ENCODE measurements at places on chromosomes 2 and 18.

- no peak for DNase-seq
Observed at GRCh38 chr2:60002183-60002867, 551.1 kb downstream of the BCL11A start.

GRCh38 chr2:16178551-16179130, 238.3 kb downstream of the MYCN start:
- DNase-seq = no peak

- DNase-seq = no peak
Observed at GRCh38 chr2:134253117-134253704, 661 bp upstream of the MGAT5 start.

- DNase-seq = no peak
Observed at GRCh38 chr2:104859291-104859765, 5.4 kb downstream of the POU3F3 start.

DNA sequence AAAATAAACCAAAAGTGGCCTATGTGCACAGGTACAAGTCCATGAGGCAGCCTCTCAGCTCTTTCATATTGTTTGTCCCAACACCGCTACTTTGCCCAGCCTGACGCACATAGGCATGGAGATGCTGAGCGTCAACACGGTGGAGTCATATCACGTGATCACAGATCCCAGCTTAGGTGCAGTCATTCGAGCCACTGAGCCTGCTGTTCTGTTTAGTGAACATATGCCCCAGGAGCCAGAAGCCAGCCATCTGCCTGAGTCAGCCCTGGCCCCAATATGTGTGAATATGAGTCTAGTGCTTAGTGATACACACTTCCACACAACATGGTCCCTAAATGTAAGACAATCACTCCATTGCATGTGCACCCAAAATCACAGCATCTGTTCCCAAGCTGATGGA, 88.2 kb upstream of the LCLAT1 start:
- DNase-seq = no peak

DNA sequence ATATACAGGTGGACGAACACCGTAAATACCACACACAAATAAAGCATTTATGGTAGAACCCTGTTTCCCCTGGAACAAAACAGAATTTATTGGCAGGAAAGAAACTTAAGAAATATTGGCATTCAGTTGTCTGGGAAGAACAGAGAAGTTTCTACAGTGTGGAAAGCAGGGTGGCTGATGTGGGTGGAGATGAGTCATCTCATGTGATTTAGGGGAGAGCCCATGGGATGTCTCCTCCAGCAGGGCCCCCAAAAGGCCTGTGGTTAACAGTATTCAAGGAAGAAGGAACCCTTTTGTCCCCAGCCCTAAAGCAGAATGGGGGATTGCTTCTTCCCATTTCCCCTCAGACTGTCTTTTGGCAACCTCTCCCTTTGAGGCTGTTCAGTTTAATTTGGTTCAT, 24.2 kb downstream of the SIX3 start:
- DNase-seq = no peak

DNA sequence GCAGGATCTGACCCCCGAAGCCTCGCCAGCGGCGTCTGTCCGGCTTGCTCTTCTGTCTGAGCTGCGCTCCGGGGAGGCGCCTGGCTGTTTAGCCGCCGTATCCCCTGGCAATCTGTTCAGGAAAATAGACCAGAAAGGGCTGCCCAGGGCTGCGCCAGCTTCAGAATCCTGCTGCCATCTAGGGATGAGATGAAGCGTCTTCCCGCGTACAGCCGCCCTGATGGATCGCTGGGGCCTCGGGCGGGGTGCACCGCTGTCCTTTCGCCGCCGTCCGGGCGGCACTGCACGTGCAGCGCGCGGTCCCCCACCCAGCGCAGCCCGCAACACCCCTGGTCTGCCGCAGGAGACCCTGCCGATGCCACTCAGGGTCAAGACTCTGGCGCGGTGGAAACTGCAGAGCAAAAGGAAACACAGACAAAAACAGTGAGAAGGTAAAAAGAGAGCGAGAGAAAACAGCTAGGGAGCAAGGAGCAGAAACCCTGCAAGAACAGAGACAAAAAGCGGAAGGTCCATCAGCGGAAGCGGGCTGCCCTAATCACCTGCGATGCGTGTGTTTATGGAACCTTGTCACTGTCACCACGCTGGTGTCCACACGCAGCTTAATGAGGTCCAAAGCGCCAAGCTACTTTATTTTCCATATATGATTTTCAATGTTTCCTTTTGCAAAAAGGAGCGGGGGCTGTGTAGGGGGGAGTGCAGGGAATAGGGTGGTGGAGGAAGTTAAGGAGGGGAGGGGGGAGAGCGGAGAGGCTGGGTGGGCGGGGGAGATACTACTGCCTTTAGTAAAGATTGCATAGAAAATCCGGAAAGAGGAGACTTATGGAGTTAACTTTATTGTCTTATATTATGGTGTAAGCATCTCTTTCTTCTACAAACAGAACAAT, 2113.3 kb upstream of the PIK3C3 start:
- no peak for DNase-seq

GRCh38 chr18:52409727-52410126, 69.7 kb downstream of the DCC start:
- DNase-seq = no peak

DNA sequence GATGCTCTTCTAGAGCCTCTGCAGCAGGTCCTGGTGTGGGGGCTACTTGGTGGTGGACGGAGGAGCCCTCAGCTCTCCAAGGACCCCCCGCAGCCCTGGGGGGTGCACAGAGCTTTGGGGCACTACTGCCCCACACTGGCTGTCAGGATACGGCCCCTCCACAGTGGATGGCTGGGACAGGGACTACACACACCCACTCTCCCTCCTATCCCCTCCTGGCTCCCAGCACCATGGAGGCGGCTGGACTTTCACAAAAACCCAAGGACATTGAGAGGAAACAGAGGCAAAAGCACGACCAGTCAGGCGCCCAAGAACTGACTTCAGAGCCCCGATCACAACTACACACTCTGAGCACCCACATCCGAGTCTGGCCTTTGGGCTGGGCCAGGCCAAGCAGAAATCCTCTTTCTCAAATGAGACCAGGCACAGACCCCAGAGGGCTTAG, 12.6 kb downstream of the GPR35 start:
- DNase-seq = no peak

Measured in central memory CD8-positive, alpha-beta T cell (primary cell).